Nucleus accumbens (tissue), 56 donors: ENCODE measurements at places on chromosomes 6 and 20.

DNA sequence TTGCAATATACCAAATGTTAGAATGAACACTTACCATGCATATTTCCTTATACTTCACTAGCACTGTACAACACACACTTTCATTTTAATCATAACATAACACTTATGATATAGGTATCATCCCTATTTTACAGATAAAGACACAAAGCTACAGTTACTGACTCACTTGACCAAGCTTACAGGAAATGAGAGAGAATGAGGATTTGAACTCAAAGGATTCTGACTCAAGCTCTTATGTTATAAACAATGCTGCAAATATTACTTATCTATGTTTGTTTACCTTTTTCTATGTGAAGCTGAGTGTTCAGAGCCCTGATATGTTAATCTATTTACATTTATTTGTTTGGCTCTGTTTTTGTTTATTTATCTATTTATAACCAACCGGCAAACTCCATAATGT, 245.4 kb downstream of the PTPRK start:
- no peak for DNase-seq

- DNase-seq, result no peak
Observed at GRCh38 chr6:67131827-67132226, 1424.8 kb upstream of the EYS start.

DNA sequence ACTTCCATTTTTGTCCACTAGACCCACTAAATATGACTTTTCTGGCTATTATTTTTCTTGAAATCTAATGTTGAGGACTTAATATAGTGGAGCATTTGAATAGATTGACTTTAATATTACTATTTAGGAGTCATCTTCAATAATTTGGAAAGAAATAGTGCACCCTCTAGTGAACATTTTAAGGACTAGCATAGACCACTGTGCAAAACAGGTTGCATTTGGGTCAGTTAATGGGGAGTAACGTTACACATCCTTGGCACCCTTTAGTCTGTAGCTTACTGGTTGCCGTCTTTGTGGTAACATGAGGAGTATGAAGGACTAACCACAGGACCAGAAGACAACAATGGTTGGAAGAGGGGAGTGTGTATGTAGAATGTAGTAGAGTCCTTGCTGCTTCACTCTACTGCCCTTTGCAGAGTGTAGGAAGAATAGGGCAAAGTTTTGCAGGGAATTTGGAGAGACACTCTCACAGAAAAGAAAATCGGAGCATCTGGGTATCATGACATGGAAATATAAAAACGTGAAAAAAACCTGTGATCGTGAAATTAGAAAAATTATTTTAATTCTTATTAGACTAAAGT, 25.2 kb downstream of the RFPL4B start:
- no peak for DNase-seq

DNA sequence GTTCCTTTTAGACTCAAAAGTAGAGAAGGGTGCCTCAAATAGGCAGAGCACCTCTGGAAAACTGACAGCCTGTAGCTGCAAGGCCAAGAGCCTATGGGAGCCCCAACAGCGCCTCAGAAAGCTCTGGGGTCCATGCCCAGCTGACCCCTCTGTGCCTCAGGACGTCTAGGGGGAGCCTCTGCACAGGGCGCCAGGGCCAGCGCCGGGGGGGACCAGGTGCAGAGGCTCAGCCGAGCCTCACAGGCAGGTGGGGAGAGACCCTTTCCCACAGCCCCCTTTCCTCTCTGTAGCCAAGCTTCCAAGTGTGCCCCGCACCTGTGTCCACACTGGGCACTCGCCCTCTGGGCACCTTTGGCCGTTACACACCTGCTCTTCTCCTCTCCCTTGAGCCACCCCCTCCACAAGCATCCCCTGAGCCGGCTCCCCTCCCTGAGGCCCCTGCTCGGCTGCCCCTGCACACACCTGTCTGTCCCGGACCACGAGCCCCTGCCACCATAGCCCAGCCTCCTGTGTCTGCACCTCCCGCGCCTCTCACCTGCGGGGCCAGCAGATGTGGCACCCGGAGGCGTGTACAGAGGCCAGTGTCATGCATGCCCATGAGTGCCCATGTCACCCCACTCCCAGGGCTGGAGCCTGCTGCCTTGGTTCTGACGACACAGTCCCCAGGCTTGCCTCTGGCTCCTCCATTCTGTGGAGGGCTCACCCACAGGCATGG, 53.2 kb downstream of the GINS1 start:
- DNase-seq, result no peak

GRCh38 chr6:4162370-4162769, 27.0 kb upstream of the ECI2 start:
- no peak for DNase-seq

- no peak for DNase-seq
Observed at GRCh38 chr20:22572491-22572890, 11.9 kb downstream of the FOXA2 start.

DNA sequence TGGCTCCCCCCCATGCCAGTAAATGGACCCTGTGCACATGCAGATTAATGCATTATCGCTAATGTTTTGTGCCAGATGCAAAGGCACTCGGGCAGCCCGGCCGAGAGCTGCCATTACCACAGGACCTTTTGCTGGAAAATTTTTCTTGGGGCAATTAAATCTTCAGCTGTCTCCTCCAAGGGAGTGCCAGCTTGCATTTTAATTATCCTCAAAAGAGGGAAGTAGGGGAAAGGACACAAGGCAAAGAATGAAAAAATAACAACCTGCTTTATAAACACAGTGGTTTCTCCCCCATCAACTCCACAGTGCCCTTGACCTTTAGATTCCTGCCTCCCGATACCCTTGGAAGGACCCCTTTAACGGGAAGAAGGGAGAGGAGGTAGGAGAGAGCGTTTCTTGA, 48.2 kb downstream of the PDYN start:
- no peak for DNase-seq

- no peak for DNase-seq
Observed at GRCh38 chr6:132659082-132659481, at the start of gene TAAR1. TSS of gene TAAR1 (minus strand) at chr6:132659182. CDS start at chr6:132646003, 13,179 bp downstream.

- no peak for DNase-seq
Observed at GRCh38 chr20:32945710-32946221, 58.5 kb downstream of the SUN5 start.

GRCh38 chr6:118748311-118749062, 97.1 kb upstream of the CEP85L start:
- peak; percentile 49 for DNase-seq

- no peak for DNase-seq
Observed at GRCh38 chr6:130593200-130593599, 227.4 kb downstream of the TMEM200A start.

DNA sequence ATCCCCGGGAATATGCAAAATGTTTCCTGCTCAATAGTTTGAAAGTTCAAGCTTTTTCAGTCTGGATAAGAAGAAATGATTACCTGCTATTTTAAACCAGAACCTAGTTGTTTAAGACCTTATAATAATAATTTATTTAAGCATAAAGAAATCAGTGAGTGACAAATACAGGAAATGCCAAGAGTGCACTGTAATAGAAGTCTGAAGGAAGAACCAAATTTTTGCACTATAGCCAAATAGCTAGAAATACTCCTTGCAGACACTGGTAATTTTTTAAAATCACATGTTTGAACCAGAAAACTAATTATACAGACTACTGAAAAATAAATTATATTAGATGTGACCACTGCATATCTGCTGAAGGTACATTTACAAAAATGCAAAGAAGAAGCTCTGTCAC, 93.2 kb downstream of the MMS22L start:
- DNase-seq, result no peak

- DNase-seq, result no peak
Observed at GRCh38 chr20:58448958-58449357, 59.9 kb downstream of the VAPB start.

DNA sequence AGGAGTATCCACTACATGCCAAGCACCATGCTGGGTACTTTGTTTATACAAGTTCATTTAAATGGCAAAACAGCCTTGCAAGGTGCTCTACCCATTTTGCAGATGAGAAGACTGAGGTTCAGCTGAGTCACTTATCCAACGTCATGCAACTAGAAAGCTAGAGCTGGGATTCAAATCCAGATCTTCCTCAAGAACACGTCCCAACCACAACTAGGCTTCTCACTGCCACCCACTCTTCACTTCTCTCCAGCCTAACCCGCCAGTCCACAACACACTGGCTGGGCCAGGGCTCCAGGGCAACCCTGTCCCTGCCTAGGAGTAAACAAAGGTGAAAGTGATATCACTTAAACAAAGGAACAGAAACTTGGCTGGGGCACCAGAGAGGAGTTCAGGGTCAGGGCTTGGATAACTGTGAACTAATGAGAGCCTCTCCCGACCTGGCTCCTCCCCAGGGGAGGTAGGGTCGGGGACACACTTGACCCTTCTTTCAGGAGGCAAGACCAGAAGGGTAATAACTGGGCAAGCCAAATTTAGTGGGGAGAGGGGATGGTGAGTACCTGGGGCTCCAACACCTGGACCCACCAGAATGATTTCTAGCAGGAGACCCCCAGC, 7.9 kb downstream of the SDC4 start:
- no peak for DNase-seq

DNA sequence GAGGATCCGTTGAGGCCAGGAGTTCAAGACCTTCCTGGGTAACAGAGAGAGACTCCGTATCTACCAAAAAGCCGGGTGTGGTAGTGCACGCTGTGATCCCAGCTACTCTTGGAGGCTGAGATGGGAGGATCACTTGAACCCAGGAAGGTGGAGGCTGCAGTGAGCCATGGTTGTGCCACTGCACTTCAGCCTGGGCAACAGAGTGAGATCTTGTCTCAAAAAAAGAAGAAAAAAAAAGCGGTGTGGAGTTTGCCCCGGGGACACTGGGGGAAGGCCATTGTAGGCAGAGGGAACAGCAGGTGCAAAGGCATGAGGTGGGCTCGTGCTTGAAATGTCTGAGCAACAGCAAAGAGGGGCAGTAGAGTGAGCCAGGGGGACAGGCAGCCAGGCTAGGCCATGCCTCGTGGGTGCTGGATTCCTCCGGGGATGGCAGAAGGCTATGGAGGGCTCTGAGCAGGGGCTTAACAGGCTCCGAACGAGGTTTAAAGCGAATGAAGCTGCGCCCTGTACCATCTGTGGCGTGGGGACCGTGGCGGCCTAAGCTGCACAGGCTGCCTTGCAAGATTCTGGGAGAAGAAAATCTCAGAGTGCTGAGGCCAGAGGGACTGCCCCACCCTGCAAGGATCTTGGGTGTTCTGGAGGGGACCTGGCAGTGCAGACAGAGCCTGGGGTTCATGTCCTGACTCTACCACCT, 36.9 kb upstream of the NOL4L start:
- DNase-seq, result no peak

DNA sequence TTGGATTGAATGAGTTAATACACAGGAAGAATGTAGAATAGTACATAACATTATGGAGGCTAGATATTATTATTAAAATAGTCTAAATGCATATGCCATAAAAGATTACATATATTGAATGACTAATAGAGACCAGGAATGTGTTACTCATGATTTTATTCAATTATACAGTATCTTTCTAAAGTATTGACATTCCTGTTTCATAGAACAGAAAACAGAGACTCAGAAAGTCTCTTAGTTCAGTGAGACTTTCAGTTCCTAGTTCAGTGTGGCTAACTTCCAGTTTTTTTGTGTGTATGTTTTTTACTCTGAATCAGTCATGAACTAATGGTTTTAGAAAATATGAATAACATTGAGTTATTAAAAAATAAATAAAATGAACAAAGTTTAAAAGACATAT, 34.6 kb upstream of the TMEM244 start:
- no peak for DNase-seq

DNA sequence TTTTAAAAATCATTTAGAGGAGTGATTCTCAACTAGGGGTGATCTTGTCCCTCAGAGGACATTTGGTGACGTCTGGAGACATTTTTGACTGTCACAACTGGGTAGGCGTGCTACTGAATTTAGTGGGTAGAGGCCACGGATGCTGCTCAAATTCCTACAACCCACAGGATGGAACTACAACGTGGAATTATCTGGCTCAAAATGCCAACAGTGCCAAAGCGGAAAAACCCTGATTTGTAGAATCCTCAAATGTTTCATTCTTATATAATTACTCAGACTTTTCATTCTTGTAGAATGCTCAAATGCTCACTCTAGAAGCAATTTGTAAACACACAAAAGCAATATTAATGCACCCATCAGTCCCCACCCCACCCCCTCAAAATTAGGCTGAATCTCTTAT, 229.8 kb downstream of the ZMYND8 start:
- DNase-seq, result no peak

- no peak for DNase-seq
Observed at GRCh38 chr6:147867433-147868226, 359.1 kb downstream of the SAMD5 start.

- no peak for DNase-seq
Observed at GRCh38 chr6:20137240-20137639, 75.0 kb downstream of the MBOAT1 start.

DNA sequence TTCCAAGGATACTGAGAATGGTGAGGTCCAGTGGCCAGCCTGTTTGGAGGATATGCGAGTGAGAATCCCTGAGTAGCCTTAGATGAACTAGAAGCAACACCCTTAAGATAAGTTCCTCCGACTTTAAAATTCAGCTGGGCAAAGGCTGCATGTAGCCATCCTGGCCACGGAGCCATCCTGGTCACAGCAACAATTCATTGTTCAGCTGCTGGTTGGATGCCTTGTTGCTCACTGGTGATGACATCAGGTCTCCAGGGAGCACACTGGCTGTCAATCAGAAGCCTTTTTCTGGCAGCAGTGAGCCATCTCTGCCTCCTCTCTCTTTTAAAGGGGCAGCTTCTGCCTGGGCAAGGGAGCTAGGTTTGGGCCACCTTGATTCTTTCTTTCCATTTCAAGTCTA, 22.4 kb upstream of the RIMS4 start:
- DNase-seq, result no peak

DNA sequence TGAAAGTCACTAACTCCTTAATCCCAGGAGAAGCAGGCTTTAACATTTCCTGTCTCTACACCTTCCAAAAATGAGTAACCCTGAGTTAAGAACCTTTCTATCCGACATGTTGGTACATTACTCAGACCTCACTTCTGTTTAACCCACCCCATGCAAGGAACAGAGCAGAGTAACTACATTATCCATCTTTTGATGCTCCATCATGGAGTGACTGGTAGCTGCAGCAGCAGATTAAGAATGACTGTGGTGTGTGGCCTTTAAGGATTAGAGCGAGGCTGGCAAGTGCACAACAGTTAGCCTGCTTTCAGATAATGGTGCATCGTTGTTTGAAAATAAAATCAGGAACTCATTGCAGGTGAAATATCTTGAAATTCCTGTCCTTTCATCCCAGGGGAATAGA, 2.0 kb downstream of the TRAF3IP2 start:
- DNase-seq, result no peak

DNA sequence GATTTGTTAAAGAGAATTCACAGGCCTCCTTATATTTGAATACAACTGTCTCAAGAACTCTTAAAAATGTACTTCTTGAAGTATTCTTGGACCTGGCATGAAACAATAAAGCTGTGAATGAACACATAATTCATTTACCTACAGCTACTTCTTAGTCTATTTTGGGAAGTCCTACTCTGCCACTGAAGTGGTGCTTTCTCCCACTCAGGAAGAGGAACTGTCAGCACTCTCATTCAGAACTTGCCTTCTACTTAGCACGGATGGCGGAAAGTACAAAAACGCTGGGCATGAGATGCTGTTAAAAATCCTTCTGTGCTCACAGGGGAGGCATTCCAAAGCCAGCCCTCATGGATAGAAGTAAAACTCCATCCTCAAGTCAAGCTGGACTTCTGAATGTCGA, 144.8 kb upstream of the LAMP5 start:
- DNase-seq, result no peak

- no peak for DNase-seq
Observed at GRCh38 chr20:11047559-11047958, 373.8 kb upstream of the JAG1 start.

GRCh38 chr20:32087070-32087469, 22.4 kb upstream of the TM9SF4 start:
- no peak for DNase-seq
